ENCODE measurements at places on chromosomes 1 and 21.

DNA sequence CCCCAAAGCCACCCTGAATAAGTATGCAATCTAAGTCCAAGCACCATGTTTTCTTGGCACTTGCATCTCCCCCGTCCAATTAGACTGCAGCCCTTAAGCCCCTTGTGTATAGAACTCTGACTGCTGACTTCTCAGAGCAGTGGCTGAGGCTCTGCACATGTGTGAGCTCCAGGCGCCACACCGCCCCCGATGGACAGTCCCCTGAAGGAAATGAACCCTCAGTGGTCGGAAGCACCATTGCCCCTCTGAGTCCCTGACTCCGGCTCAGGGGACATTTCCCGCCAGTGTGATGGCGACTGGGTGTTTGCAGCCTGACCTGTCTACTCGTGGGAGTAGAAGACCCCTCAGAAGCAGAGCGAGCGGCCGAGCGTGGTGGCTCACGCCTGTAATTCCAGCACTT, 37.2 kb upstream of the SCCPDH start:
- no peak for DNase-seq

GRCh38 chr1:3029991-3030662, 8.9 kb downstream of the ACTRT2 start:
- no peak for DNase-seq

DNA sequence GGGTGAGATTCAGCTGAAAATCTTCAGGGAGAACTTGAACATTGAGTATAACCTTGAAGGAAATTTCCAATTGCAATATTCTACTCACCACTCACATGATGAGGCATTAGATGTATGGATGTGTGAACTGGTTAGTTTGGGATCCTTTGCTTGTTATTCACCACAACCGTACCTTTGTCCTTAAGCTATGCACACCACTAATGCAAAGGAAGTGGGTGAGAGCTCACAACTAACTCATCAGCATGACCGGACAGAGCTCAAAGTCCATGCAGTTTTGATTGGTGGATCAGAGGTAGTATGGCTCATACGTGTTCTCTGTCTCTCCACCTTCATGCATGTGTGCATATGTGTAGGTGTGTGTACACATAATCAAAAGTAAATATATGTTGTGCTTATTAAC, 43.5 kb upstream of the MROH9 start:
- DNase-seq: no peak

DNA sequence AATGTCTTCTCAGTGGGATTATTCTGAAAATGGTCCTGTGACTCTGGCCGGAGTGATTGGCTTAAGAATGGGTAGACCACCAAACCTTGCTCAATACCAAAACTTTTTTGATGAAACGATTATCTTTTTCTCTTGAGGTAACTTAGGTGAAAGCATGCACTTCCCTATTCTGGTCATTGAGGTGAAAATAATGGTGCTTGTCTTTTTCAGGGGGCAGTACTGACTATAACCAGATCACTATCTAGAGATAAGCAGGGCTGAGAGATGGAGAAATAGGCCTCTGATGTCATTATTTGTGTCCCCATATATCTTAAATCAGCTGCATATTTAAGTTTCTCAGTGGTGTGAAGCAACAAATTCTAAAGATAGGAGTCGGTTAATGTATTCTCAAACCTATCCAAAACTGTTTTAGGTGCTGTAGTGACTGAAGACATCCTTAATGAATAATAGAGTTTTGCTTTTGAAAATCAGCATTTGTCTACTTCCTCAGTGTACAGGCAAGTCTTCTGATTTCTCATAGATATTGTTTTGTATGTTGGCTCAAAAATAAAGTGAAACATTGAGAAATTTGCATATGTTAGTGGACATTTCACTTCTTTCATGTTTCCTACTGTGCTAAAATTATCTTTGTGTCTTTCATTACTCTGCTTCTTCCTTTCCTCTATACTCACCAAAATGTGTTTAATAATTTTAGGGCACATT, 735.3 kb upstream of the ADGRL4 start:
- DNase-seq: no peak

GRCh38 chr1:30730346-30731108, 7.1 kb upstream of the MATN1 start:
- DNase-seq: peak; percentile 57

- peak; percentile 42 for DNase-seq
Observed at GRCh38 chr1:69524015-69524414, 43.7 kb upstream of the LRRC7 start.

- DNase-seq: no peak
Observed at GRCh38 chr1:229470406-229471043, 36.6 kb upstream of the ACTA1 start.

- peak; percentile 11 for DNase-seq
Observed at GRCh38 chr1:82225421-82226185, 424.9 kb downstream of the ADGRL2 start.

- no peak for DNase-seq
Observed at GRCh38 chr21:27380303-27380702, 413.4 kb upstream of the ADAMTS5 start.

- no peak for DNase-seq
Observed at GRCh38 chr1:231612393-231613089, 14.0 kb upstream of the DISC1 start.

GRCh38 chr1:163399001-163399400, 77.2 kb downstream of the NUF2 start:
- DNase-seq: no peak

GRCh38 chr1:246534114-246534513, 27.0 kb upstream of the SMYD3 start:
- no peak for DNase-seq

DNA sequence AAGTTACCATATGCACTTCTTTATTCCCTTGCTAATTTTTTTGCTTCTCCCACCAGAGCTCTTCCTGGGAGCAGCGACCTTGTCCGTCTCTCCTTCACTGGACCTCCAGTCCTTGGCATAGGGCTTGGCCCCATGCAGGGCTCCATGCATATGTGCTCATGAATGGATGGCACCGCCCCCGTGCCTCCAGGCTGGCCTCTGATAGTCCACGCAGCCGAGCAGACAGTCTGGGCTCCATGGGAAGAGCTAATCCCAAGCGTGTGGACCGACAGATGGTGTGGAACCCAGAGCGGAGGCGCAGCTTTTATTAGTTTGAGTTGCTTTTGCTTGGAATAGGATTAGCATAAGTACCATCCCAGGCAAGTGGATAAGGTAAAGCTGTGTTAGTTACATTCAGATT, 41.8 kb downstream of the CDCP2 start:
- DNase-seq: no peak

- no peak for DNase-seq
Observed at GRCh38 chr1:80375109-80375508, 1368.6 kb upstream of the ADGRL4 start.

GRCh38 chr1:2639203-2639602, 6.4 kb upstream of the MMEL1 start:
- DNase-seq: no peak

GRCh38 chr1:176786274-176786673, 323.3 kb downstream of the PAPPA2 start:
- no peak for DNase-seq

GRCh38 chr1:200642481-200642880, 21.9 kb upstream of the KIF14 start:
- no peak for DNase-seq

- no peak for DNase-seq
Observed at GRCh38 chr21:37742115-37742514, 174.1 kb downstream of the KCNJ6 start.

GRCh38 chr1:65434255-65434654, 13.8 kb downstream of the LEPR start:
- no peak for DNase-seq

DNA sequence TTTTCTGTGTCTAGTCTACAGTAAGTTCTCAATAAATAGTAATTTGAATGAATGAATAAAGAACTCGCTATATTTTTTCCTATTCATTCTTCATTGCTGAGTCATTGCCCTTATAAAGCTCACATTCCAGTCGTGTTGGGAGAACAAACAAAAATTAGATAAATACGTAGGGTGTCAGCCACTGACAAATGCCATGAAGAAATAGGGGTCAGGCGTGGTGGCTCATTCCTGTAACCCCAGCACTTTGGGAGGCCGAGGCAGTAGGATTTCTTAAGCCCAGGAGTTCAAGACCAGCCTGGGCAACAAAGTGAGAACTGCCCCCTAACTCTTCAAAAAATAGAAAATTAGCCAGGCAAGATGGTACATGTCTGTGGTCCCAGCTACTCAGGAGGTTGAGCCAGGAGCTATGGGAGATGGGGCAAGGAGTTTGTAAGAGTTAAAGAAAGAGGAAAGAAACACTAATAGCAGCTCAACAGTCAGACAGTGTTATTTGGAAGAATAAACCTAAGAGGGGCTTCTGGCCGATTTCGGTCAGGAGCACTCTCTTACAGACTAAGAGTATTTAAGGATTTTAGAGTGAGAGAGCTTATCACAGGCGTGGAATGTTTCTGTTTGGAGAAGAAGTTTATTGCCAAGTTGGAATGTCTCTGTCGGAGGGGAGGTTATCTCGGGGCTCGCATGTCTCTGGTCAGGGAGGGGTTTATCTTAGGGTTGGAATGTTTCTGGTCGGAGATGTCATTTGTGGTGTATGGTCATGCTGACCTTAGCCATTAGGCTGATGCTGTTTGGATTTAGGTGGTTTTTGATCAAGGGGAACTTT, 1.8 kb upstream of the CHML start:
- peak; percentile 31 for DNase-seq

GRCh38 chr1:161157867-161158266, 1.4 kb upstream of the USP21 start:
- DNase-seq: no peak

GRCh38 chr1:3746830-3747521, 5.3 kb upstream of the CCDC27 start:
- peak; percentile 33 for DNase-seq

DNA sequence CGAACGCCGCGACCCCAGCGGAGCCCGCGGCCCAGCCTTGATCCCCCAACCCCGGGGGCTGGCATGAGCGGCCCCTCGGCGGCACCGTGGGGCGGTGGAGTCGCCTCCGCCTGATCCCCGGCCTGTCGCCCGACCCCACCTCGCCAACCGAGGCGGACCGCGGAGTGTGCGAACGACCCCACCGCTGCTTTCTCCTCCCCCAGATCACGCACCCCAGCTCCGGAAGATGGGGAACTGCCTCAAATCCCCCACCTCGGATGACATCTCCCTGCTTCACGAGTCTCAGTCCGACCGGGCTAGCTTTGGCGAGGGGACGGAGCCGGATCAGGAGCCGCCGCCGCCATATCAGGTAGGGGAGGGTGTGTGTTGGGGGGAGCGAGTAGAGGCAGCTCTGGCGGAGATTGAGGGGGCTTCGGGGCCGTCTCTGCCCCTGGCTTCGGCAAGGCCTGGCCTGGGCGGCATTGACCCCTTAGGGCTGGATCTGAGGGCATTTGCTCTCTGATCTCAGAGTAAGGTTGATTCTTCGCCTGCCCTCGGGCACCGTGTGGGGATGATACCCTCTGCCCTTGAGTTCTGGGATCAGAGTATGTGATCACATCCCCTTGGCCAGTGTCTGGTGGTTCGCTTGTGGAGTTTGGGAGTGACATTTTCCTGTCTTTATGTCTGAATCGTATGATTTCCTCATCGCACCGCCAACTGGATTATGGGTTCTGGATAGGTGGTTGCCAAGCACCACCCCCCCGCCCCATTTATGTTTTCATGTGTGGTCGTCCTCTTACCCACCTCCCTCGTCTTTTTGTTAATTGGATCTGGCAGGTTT, 668 bp downstream of the RNF11 start:
- DNase-seq: peak; percentile 11

- no peak for DNase-seq
Observed at GRCh38 chr1:201404722-201405483, 5.8 kb upstream of the LAD1 start.

- DNase-seq: no peak
Observed at GRCh38 chr1:175273376-175274031, 80.9 kb upstream of the KIAA0040 start.

- no peak for DNase-seq
Observed at GRCh38 chr1:117814856-117815797, 114.3 kb downstream of the GDAP2 start.

DNA sequence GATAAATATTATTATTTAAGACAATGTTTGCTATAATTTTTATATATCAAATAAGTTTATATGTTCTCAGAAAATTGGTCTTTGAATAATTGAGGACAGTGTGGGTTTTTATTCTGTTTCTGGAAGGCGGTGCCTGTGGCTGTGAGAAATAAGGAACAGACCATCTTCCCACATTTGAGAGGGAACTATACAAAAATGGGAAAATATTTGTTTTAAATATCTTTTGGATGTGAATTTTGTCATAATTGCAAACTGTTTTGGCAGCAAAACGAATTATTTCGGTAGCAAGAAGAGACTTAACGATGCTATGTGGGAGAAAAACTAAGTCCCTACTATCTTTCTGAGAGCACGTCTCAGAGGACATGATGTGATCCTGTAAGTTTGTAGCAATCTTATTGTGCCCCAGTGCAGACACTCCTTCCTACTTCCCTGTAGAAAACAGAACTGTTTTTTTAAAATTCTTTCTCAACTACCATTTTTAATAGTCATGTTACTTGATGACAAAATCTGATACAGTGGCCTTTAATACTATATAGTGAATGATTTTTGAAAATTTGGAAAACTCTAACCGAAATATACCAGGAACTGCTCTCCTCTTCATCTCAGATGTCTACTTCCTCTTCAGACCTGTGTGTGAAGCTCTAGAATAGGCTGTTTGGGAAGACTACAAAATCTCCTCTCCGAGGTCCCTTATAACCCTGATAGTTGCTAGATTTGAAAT, 25.4 kb downstream of the PTPRC start:
- DNase-seq: no peak

DNA sequence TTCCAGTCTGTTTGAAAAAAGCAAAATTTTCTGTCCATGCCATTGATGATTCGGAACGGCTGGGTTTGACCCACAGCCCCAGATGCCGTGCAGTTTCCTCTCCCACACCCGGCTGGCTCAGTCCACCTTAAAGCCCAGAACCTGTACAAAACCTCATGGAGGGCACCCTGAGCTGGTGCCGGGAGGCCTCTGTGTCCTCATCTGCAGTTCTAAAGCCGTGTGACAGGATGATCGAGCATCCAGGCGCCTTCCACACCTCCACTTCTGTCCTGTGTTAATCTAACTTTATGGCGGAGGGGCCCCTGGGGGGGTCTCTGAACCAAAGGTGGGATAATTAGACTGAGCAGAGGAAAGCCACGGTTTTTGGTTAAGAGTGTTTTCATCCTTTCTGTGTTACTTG, 49.6 kb downstream of the SLC37A1 start:
- DNase-seq: no peak

- DNase-seq: no peak
Observed at GRCh38 chr1:224521904-224522734, 87.5 kb upstream of the WDR26 start.

DNA sequence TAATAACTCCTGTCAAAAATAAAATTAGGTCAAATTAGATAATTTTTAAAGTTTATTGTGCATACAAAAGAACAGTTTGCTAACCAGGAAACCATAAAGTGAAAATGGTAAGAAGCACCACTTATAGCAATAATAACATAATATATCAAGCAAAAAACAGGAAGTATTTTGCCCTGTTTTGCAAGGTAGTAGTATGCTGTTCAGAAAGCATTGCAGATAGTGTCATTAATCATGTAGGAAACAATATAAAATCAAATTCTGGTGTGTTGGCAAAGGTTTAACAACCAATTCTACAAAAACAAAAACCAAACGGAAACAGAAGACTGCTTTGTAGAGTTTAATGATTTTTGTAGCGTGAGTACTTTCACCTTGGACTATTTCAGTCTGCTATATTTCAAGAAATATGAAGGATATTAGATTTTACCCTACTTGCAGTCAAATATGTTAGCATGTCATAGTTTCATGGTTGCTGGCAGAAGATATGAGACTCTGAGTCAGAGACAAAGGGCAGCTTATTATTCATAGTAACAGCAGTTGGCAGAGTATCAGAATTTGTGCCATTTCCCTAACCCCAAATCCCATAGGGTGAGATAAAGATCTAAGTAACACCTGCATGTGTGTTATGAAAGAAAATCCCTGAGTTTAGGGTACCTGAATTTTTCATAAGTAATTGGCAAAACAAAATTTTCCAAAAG, 729.0 kb upstream of the BRINP3 start:
- no peak for DNase-seq

Data from RCC 7860 (cell line).